NCI-H345 (cell line): ENCODE measurements at places on chromosomes 13 and 19.

GRCh38 chr19:13876834-13877233 lies at the start of gene NANOS3:
TSS of gene NANOS3 (plus strand) at chr19:13877134. CDS start at chr19:13877249, 115 bp downstream.
- no peak for DNase-seq

- DNase-seq, result peak; percentile 18
Measured at GRCh38 chr13:79775830-79776229, 294.9 kb downstream of the NDFIP2 start.

GRCh38 chr13:20901668-20902437 lies 693 bp downstream of the XPO4 start:
- peak; percentile 18 for DNase-seq

DNA sequence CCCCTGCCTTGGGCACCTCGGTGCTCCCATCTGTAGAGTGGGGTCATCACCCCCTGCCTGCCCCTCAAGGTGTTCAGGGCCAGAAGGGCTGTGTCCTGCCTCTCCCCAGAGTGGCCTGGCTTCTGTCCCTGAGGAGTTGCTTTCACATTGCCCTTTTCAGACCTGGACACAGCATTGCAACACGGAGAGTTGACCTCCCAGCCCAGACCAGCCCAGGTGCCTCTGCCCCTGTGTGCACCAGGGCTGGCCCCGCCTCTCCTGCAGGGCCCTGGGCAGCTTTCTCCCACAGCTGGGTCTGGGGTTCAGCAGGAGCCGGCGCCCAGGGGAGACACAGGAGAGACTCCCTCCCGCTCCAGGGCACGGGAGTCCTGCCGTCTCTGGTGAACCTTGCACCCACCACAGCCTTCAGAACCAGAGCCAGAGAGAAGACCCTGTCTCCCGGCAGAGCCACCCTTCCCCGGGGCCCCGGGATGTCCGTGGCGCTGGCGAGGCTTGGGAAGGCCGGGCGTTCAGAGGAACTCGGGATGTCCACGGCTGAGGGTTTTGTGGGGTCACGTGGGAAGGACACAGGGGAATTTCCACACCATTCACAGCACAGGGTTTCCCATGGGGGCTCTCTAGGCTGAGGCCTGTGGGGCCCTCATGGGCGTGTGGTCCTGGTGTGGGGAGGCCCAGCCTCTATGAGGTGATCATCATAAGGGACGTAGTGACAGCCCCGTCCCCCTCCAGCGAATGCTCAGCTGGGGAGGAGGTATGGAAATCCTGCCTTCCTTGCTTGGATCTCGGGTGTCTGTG lies 23.2 kb downstream of the C13orf46 start:
- DNase-seq, result no peak
